Astrocyte (in vitro differentiated cells and primary cell): ENCODE measurements at places on chromosomes 6 and 20. TPM values are rescaled to one million over a fixed set of nuclear protein-coding genes. Genes with fewer than 3 reads are reported as not detected.

- peak overlapping the region; percentile 76 for H3K27ac ChIP-seq
- peak overlapping the region; percentile 3 for H3K4me3 ChIP-seq
- no peaks in the 10 kb centered on the region for H3K36me3 ChIP-seq
- H3K27me3 ChIP-seq: no peaks in the 10 kb centered on the region
- H3K4me1 ChIP-seq: peaks cover 14% of the 10 kb centered on the region
Observed at GRCh38 chr6:113019176-113019575, 672.0 kb downstream of the RFPL4B start.

DNA sequence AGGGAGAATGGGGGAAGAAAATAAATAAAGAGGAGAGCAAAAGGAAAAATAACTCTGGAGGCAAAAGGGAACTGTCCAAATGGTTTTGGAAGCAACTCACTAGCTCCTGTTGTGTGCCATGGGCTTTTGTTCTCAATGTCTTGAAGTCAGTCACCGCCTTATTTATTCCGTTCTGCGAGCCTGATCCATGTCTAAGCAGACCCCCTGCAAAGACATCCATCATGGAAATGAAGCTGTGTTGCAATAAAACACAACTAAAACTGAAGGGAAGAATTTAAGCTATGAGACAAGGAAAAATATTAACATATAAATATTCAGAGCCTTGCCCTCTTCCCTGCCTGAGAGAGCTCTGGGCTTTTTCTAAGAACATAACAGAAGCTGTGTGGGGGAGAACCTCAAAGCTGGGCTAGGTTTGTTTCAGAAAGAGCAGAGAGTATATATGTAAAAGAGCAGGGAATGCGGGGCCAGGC lies 373.2 kb upstream of the CNR1 start:
- no peaks in the 10 kb centered on the region for H3K36me3 ChIP-seq
- H3K27me3 ChIP-seq: no peaks in the 10 kb centered on the region
- H3K27ac ChIP-seq: no peak overlapping the region
- no peaks in the 10 kb centered on the region for H3K4me1 ChIP-seq
- no peak for DNase-seq
- H3K4me3 ChIP-seq: no peak overlapping the region

- H3K27me3 ChIP-seq: no peaks in the 10 kb centered on the region
- no peak overlapping the region for H3K4me3 ChIP-seq
- H3K4me1 ChIP-seq: no peaks in the 10 kb centered on the region
- H3K36me3 ChIP-seq: no peaks in the 10 kb centered on the region
- no peak overlapping the region for H3K27ac ChIP-seq
Observed at GRCh38 chr6:140500849-140501248, 1126.4 kb upstream of the CITED2 start.

GRCh38 chr6:155077331-155077730 lies 82.2 kb downstream of the TIAM2 start:
- H3K27ac ChIP-seq: no peak overlapping the region
- no peak overlapping the region for H3K4me3 ChIP-seq
- H3K27me3 ChIP-seq: no peaks in the 10 kb centered on the region
- peaks cover 13% of the 10 kb centered on the region for H3K4me1 ChIP-seq

DNA sequence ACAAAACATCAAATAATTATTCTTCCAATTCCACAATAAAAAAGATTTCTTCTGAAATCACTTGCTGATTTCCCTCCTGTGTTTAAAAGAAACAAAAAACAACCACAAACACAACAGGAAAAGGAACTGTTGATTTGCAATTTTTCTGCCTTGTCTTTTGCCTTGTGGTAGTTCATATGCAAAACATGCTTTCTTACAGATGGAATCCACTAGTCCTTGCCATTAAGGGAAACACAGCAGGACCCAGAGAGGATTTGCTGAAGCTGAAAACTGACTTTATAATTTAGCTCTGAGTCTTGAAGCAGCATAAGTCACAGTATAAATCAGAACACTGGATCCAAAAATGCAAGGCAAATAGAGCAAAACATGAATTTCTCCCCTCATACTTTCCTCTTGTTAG lies 328.8 kb downstream of the PHF3 start:
- H3K4me1 ChIP-seq: no peaks in the 10 kb centered on the region
- no peak overlapping the region for H3K27ac ChIP-seq
- no peaks in the 10 kb centered on the region for H3K27me3 ChIP-seq

The SLC12A5 gene
- total RNA-seq: 14.6 and 15.2 TPM in 2 replicates

The SKIC2 gene
- 75.3 and 79.1 TPM in 2 replicates for total RNA-seq

DNA sequence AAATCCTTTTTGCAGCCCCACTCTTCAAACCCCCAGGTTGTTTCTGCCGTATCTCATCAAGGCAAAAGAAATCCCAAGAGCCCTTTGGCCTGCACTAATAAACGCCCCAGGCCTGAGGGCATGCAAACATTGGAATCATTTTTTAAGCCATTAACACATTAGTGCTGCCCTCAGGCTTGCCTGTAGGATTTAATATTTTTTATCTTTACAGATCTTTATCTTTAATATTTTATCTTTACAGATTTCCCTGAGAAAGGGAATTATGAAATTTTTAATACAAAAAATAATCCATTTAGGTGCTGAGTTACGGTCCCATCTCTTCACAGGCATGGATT lies 14.7 kb downstream of the GTPBP2 start:
- no peak overlapping the region for H3K27ac ChIP-seq
- H3K4me1 ChIP-seq: no peaks in the 10 kb centered on the region
- H3K4me3 ChIP-seq: no peak overlapping the region
- no peak for DNase-seq
- H3K36me3 ChIP-seq: peaks cover 40% of the 10 kb centered on the region

DNA sequence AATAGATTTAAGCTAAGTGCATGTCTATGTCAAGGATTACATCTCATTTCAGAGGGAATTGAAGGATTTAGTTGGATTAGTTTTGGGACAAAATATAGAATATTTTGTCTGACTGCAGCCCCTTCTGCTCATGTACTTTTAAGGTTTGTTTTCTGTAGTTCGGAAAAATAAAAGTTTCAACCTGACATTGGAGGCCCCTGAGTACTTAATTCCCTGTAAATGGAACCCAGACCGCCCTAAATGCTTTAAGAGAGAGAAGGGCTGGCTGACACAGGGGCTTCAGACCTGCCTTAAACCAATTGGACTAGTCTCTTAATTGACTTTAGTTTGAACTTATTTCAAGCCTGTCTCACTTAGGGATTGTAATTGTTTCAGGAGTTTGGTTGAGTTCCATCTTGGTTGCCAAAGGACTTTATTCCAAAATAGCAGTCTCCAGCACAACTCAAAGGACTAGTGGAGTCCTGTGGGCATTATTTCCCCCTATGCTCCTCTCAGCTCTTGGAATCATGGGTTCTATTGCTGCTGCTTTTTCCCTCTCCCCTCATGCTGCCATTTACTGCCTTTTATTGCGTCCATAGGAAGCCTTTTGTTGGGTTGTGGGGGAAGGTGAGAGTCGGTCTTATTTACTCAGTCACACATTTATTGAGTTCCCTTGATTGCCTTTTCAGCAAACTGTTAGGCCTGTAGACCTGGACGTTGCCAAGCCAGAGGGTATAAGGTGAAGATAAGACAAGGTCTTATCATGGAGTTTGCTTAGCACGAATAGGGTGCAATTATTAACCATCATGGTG lies 14.5 kb downstream of the BRD2 start:
- H3K36me3 ChIP-seq: peaks cover 50% of the 10 kb centered on the region
- DNase-seq: no peak
- H3K4me3 ChIP-seq: no peak overlapping the region
- peaks cover 5% of the 10 kb centered on the region for H3K27me3 ChIP-seq
- peaks cover 2% of the 10 kb centered on the region for H3K4me1 ChIP-seq

GRCh38 chr6:31621320-31621939 lies 915 bp downstream of the PRRC2A start:
- DNase-seq: no peak
- H3K4me1 ChIP-seq: peaks cover 12% of the 10 kb centered on the region
- H3K27ac ChIP-seq: peak overlapping the region; percentile 93
- no peaks in the 10 kb centered on the region for H3K27me3 ChIP-seq
- H3K36me3 ChIP-seq: peaks cover 26% of the 10 kb centered on the region
- H3K4me3 ChIP-seq: peak overlapping the region; percentile 77

GRCh38 chr6:90753820-90754643 lies 167.2 kb upstream of the MAP3K7 start:
- no peaks in the 10 kb centered on the region for H3K4me1 ChIP-seq
- H3K4me3 ChIP-seq: no peak overlapping the region
- no peak overlapping the region for H3K27ac ChIP-seq
- no peaks in the 10 kb centered on the region for H3K27me3 ChIP-seq
- H3K36me3 ChIP-seq: no peaks in the 10 kb centered on the region
- no peak for DNase-seq
